ENCODE measurements at places on chromosomes 7 and 10.

DNA sequence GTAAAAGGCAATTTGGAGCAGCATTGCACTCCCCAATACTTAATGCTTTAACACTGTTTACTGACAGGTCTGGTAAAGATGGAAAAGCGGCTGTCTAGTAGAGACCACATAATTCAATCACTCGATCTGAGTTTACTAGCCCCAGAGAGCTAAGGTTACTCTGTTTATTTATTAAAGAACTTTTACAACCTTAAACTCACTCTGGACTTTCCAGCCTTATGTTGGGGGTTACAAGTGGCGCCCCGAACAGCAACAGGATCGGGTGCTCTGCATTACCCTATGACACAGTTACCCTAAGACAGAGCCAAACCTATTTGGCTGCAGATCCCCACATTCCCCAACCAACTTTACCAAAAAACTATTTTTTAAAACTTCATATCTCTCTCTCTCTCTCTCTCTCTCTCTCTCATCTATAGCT is 43.9 kb downstream of the MRPS24 start:
- no peak for DNase-seq

DNA sequence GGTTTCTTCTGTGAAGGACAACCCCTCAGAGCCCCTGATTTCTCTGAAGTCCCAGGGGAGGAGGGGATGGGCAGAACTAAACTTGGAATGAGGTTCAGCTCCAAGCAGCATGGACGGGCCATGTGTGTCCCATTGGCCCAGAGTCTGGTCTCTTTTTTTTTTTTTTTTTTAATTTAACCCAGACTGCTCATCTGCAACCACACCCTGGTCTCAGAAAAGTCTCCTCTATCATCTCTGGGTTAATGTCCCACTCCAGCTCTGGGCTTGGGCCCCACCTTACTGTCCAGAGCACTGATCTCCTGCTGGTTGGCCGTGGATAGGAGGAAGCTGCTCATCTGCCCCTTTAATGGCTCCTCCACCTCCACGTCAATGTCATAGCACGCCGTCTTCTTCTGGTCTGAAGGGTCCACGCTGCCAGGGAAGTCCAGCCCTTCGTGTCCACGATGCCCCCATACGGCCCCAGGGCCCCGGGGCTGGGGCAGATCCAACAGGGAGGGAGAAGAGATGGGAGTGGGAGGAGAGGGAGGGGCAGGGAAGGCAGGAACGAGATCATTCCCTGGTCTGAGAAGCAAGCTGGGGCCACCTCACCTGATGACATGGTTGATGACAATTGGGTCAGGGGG is 7.7 kb downstream of the CHPF2 start:
- no peak for DNase-seq

DNA sequence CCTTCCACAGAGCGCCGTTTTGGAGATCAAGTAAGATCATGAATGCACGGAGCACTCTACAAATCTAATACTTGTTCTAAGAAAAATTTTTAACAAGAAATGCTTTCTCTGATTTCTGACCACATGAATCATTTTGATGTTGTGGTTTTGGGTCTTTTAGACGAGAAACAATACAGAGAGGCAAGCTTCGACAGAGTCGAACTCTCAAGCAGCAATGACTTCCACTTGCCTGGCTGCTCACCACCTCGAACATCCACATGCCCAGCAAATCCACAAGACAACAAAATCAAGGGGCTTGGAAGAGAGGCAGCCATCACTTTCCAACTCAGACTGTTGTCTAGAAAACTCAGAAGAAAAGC is 69.4 kb upstream of the GSDME start:
- no peak for DNase-seq

- no peak for DNase-seq
Measured at GRCh38 chr7:133851411-133851810, 275.7 kb upstream of the LRGUK start.

- DNase-seq = no peak
Measured at GRCh38 chr10:96646751-96647166, 59.9 kb upstream of the TM9SF3 start.

GRCh38 chr7:22566592-22566991 is 66.6 kb upstream of the STEAP1B start:
- DNase-seq = no peak

DNA sequence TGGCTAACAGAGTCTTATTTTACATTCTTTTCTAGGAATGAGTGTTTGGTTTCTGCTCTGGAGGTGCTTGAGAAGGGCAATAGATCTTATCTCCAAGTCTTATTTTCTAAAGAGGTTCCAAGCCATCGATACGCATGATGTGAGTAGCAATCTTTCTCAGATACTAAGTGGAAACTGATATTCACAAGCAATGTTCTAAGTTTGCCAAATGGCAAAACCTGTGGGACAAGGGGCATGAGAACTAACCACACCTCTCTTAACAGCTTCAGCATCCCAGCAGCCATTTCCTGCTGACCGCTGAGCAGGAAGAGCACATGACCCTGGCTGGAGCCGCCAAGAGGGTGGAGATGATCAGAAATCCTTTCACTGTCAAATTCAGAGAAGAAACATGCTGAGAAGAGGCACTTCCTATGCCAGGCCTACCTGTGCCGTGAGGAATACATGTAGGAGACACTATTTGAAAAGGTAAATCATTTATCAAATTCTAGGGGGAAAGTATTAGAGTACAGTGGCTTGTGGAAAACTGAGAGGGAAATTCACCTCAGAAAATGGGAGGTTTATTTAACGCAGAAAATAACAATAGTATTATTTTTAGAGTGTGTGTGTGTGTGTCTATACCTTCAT is 35.2 kb downstream of the CCDC71L start:
- DNase-seq = peak; percentile 72

DNA sequence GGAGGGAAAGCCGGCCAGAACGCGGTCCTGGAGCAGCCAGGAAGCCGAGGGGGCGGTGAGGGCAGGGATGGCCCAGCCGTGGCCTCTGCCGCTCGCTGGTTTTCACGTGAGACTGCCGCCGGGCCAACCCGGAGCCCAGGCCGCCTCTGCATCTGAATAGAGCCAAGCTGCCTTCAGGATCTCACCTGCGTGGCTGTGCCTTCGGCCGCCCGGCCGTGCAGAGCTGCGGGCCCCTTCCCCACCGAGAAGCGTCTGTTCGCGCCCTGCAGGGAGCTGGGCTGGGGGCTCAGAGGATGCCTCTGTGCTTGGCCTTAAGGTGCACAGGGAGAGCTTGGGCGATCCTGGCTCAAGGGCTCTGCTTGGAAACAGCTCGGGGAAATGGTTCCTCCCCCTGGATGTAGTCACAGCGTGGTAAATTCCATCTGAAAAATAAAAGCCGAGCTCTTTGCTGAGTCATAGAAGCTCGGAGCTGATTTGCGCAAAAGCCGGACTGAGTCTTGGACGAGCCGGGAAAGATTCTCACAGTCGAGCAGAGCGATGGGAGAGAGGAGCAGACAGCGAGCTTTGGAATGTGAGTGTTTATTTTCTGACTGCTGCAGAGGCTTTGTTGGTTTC is at the start of gene JAKMIP3:
Gene JAKMIP3 (plus strand): TSS at position 456 of the 615 bp plus-strand sequence. CDS start 38,863 bp downstream, outside the sequence.
- DNase-seq = peak; percentile 23

GRCh38 chr7:129160161-129160905 is 15.8 kb downstream of the TSPAN33 start:
- no peak for DNase-seq

DNA sequence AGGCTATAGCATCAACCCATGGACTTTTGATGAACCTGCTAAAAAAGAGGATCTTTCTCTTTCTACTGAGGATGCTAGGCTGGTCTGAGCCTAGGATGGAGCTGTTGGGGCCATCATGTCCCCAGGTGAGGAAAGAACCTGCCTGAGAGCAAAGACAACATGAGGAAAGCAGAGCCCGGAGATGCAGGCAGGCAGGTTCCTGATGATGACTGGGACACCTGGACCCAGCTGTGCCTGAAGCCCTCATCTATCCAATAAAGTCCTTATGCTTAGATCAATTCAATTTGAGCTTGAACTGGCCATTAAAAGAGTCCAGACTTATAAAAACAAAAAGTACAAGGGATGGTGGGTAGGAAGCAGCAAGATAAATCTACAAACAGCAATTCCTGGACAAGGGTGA is 48.9 kb downstream of the KIFBP start:
- no peak for DNase-seq

DNA sequence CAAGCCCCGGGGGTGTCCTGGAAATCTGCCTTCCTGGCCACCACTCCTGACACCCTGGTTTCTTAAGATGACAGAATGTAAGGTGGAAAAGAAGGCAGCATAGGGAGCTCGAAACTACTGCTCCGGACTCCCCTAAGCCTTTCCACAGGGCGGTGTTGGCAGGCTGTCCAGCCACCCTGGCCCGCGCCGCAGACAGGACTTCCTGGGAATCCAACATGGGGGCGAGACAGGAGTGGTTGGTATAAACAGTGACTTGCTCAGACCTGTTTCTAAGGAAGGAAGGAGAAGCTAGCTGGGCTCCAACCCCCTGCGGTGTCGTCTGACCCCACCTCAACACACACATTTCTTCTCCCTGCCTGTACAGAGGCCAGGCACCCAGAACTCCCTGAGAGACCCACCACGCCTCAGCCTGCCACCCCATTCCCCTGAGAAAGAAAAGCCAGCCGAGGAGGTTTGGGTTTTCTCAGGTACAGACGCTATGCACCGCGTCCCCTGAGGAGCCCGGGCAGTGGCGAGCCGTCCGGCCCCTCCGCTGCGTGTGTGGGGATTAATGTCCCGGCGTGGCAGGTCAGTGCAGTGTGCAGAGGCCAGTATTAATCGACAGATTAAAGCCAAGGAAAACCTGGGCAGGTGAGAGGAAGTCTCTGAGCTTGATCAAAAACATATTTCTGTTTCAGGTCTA is 349.6 kb upstream of the MKI67 start:
- DNase-seq = no peak

DNA sequence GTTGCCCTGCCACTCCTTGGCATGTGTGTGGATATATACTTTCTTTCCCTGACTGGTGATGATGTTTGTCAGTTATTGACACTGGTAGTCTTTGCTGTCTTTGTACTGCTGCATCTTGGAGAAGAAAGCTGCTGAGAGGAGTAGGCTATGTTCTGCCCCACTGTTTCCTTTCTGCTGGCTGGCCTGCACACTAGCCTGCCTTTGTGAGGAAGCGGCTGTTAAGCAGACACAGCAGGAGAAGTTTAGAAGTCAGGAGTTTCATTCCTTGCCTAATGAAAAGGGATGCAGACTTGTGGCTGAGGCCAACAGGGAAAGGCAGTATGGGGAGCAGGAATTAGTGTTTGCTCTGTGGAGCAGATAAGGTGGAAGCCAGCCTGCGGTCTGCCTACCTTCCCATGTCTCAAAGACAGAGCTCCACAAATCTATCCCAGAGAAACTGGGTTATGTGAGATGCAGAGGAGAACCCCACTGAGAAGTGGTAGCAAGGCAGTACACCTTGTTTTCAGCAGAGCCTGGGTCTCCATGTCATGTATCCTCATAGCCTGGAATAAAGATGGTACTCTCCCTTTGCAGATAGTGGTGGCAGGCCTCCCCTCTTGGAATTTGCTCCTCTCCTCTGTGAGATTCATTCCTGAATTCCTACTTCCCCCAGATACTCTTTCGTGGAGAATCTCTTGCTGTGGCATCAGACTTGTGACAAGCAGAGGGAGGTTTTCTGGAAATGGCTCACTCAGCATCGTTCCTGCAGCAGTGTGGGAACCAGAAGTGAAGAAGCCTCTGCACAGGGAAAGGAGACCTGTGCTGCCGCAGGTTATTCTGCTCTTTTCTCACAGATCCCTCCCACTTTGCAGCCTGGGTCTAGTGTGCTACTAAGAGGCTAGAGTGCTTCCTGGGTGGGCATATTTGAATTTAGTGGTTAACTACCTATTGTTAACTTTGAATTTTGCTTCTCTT is 130.2 kb downstream of the LRRC4 start:
- DNase-seq = no peak
